Muscle of leg (tissue), 16 donors: ENCODE measurements at places on chromosomes 4 and X. TPM values are rescaled to one million over a fixed set of nuclear protein-coding genes. Genes with fewer than 3 reads are reported as not detected.

CPLX1 gene
- total RNA-seq = 0.13 TPM

PHOX2B gene
- not detected for total RNA-seq

NAA11 gene
- total RNA-seq = 0.13 TPM

ARAP2 gene
- total RNA-seq = 1.6 TPM

MAGEC3 gene
- total RNA-seq = 0.04 TPM

POU4F2 gene
- total RNA-seq = not detected

DNA sequence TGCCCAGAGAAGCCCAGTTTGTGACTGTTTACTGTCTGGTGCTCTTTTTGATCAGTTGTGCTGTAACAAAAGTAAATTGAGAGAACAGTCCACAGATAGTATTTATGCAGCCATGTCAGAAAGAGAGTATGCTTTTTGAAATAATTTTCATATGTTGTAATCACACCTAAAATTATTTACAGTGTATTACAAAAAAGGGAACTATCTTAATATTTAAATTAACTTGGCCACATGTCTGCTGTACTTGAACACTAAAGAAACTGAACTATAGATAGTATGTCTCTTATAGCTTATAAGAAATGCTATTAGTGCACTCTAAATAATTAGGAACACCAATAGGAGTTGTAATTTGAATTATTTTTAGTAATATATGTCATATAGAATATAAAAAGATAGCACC lies 30.2 kb downstream of the KIAA0232 start:
- no peaks in the 10 kb centered on the region for H3K27me3 ChIP-seq
- no peak for DNase-seq
- H3K4me3 ChIP-seq = no peak overlapping the region
- no peaks in the 10 kb centered on the region for H3K4me1 ChIP-seq
- H3K36me3 ChIP-seq = no peaks in the 10 kb centered on the region
- no peak overlapping the region for H3K27ac ChIP-seq

DNA sequence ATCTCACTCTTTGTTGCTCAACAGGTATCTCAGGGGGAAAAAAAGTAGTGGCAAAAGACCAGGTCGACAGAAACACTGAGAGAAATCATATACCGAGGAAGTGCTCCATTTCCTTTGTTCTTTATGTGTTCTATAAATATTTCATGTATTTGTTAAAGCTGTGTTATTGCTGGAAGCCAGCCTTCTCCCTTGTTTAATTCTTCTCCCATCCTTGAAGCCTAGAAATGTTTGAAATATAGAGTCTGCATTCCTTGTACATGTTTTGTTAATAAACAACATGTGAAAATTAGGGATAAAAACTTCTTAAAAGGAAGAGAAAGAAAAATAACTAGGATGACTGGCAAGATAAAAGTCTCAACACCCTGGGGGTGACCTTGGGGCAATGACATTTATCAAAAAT lies 186.2 kb downstream of the ANKRD50 start:
- peak; percentile 25 for DNase-seq
- H3K27me3 ChIP-seq = no peaks in the 10 kb centered on the region
- H3K27ac ChIP-seq = no peak overlapping the region
- no peaks in the 10 kb centered on the region for H3K4me1 ChIP-seq

DNA sequence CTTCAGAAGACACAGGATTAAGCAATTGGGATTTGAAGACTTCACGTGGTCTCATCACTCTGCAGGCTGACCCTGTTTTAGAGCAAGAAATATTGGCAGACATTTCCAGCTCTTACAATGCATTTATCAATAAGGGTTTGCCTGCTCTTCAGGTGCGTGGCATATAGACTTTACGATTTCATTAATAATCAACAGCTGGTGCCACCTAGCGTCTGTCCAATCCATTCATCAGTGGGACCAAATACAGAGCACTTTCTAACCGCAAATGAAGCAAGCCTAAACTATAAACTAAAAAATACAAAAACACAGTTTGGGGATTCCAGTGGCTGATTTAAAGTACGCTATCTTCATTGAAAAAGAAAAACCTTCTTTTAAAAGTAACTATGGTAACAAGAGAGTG lies 125.4 kb upstream of the DMD start:
- H3K4me3 ChIP-seq = no peak overlapping the region
- H3K4me1 ChIP-seq = no peaks in the 10 kb centered on the region

DNA sequence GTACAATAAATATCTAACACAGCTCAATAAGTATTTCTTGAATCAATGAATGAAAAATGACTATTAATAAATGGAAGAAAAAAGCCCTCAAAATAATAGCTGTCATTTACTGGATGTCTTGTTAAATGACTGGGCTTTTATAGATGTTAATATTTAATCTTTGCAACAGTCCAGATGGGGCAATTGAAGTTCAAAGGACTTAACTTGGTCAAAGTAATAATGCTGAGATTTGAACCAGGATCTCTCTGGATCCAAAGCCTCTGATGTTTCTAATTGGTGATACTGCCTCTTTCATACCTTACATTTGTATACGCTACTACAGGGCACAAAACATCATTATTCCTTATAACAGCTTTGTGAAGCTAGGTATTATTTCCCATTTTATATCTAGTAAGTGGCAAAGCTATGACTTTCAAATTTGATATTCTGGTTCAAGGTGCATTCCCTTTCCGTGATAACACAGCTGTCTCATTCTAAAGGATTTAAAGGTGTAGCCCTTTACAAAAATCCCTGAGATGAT lies 72.6 kb downstream of the DCK start:
- H3K27me3 ChIP-seq = no peaks in the 10 kb centered on the region
- DNase-seq = no peak
- no peak overlapping the region for H3K27ac ChIP-seq
- no peaks in the 10 kb centered on the region for H3K4me1 ChIP-seq
- no peaks in the 10 kb centered on the region for H3K36me3 ChIP-seq

DNA sequence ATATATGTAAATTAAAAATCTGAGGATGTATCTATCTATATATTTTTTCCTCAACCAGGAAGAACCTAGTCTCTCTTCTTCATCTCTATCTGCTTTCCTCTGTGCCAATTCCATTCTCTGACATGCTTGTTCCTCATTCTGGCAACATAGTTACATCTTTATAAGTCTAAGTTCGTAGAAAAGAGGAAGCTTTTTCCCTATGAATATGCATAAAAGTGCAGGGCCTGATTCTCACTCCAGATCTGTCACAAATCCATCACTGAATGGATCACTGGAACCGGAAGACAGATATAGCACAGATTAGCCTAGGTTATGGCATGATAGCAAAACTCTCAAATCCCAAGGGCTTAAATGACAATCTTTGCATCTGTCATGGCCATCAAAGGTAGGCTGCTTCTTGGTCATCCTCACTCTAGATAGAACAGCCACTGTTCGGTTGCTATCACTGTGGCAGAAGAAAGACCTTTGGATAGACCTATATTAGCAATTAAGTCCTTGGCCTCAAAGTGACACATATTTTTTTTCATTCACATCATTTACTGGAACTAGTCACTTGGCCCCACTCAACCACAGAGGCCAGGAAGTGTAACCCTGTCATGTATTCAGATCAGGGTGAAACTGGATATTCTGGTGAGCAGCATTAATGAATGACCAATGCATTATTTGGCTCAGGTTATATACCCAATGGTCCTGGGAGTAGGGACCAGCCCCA lies 22.2 kb downstream of the DTHD1 start:
- H3K27ac ChIP-seq = no peak overlapping the region
- no peaks in the 10 kb centered on the region for H3K36me3 ChIP-seq
- peak; percentile 43 for DNase-seq
- no peaks in the 10 kb centered on the region for H3K4me1 ChIP-seq
- H3K4me3 ChIP-seq = no peak overlapping the region

GRCh38 chr4:80540785-80541469 lies 205.4 kb downstream of the CFAP299 start:
- H3K4me3 ChIP-seq = no peak overlapping the region
- no peaks in the 10 kb centered on the region for H3K36me3 ChIP-seq
- no peaks in the 10 kb centered on the region for H3K4me1 ChIP-seq
- DNase-seq = no peak
- H3K27ac ChIP-seq = no peak overlapping the region

- H3K27ac ChIP-seq = no peak overlapping the region
- H3K36me3 ChIP-seq = no peaks in the 10 kb centered on the region
- no peak overlapping the region for H3K4me3 ChIP-seq
Observed at GRCh38 chrX:40501164-40501855, 79.5 kb upstream of the ATP6AP2 start.

GRCh38 chr4:98570151-98570797 lies 88.1 kb downstream of the TSPAN5 start:
- H3K4me3 ChIP-seq = no peak overlapping the region
- no peaks in the 10 kb centered on the region for H3K36me3 ChIP-seq
- no peaks in the 10 kb centered on the region for H3K27me3 ChIP-seq
- H3K27ac ChIP-seq = no peak overlapping the region

GRCh38 chrX:53089224-53089842 lies 4.6 kb upstream of the KANTR start:
- peak overlapping the region; percentile 37 for H3K4me3 ChIP-seq
- H3K27me3 ChIP-seq = peaks cover 61% of the 10 kb centered on the region
- H3K4me1 ChIP-seq = peaks cover 7% of the 10 kb centered on the region
- H3K27ac ChIP-seq = peak overlapping the region; percentile 72

GRCh38 chrX:110036162-110037033 lies 33.5 kb downstream of the TMEM164 start:
- no peak overlapping the region for H3K27ac ChIP-seq
- peaks cover 6% of the 10 kb centered on the region for H3K27me3 ChIP-seq
- H3K4me3 ChIP-seq = no peak overlapping the region
- H3K36me3 ChIP-seq = no peaks in the 10 kb centered on the region

- no peaks in the 10 kb centered on the region for H3K36me3 ChIP-seq
- no peaks in the 10 kb centered on the region for H3K4me1 ChIP-seq
- DNase-seq = no peak
- no peak overlapping the region for H3K4me3 ChIP-seq
- H3K27me3 ChIP-seq = no peaks in the 10 kb centered on the region
- no peak overlapping the region for H3K27ac ChIP-seq
Observed at GRCh38 chr4:82053396-82053795, 320.4 kb downstream of the HNRNPD start.

DNA sequence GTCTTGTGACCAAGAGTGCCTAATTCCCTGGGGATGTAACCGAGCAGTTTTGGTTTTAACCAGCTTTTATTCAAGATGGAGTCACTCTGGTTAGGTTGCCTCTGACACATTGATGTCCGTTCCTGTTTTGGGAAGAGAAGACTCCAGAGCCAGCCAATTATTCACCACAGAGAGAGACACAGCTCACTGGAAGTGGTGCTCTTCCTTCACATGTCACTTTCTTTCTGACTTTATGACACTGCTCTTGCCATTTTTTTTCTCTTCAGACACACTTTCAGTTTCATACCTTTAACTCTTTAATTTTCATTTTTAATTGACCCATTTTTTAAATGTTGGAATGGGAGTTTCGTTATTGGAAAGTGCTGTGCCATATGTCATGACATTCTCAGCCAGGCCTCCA lies 418.4 kb upstream of the FSTL5 start:
- no peak for DNase-seq
- no peaks in the 10 kb centered on the region for H3K4me1 ChIP-seq
- no peaks in the 10 kb centered on the region for H3K27me3 ChIP-seq
- no peak overlapping the region for H3K27ac ChIP-seq
- H3K4me3 ChIP-seq = no peak overlapping the region
- no peaks in the 10 kb centered on the region for H3K36me3 ChIP-seq

- H3K27me3 ChIP-seq = no peaks in the 10 kb centered on the region
- no peaks in the 10 kb centered on the region for H3K4me1 ChIP-seq
- no peak overlapping the region for H3K27ac ChIP-seq
- H3K4me3 ChIP-seq = no peak overlapping the region
Observed at GRCh38 chr4:181688432-181688831, 554.8 kb upstream of the TENM3 start.

GRCh38 chrX:20260885-20261284 lies 5.8 kb downstream of the RPS6KA3 start:
- H3K27me3 ChIP-seq = peaks cover 9% of the 10 kb centered on the region
- no peaks in the 10 kb centered on the region for H3K36me3 ChIP-seq
- no peak overlapping the region for H3K4me3 ChIP-seq
- no peak for DNase-seq
- H3K27ac ChIP-seq = no peak overlapping the region
- no peaks in the 10 kb centered on the region for H3K4me1 ChIP-seq

GRCh38 chr4:39062770-39063097 lies 702 bp downstream of the KLHL5 start:
- no peaks in the 10 kb centered on the region for H3K4me1 ChIP-seq
- no peaks in the 10 kb centered on the region for H3K27me3 ChIP-seq
- no peaks in the 10 kb centered on the region for H3K36me3 ChIP-seq
- H3K27ac ChIP-seq = no peak overlapping the region
- H3K4me3 ChIP-seq = no peak overlapping the region

DNA sequence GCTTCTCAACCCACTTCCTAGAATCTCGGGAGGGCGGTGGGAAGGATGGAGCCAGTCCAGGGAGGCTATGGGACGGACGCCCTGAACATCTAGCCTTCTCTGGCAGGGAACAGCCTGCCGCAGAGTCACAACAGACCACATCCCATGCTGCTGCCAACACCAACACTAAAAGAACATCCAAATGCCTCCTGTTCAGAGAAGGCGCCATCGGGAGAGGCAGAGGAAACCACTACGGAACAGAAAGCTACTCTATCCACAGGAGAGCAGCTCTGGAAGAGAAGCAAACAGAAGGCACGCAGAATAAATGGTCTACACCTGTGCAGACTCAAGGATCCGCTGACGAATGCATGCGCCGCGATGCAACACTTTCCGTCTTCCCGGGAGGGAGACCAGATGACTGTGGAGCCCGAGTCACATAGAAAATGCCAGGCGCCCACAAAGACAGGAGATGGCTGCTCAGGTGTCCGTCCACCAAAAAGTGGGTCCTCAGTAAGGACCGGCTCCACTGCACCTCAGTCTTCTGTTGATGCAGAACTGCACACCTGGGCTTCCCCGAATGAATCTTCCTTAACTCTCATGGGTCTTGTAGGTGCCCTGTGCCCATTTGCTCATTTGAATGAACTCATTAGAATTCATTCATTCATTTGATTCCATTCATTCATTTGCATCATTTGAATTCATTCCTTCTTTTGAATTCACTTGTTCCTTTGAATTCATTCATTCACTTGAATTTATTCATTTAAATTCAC lies 217.5 kb downstream of the DHRSX start:
- no peaks in the 10 kb centered on the region for H3K36me3 ChIP-seq
- H3K27me3 ChIP-seq = no peaks in the 10 kb centered on the region
- DNase-seq = no peak
- H3K27ac ChIP-seq = no peak overlapping the region
- no peaks in the 10 kb centered on the region for H3K4me1 ChIP-seq

DNA sequence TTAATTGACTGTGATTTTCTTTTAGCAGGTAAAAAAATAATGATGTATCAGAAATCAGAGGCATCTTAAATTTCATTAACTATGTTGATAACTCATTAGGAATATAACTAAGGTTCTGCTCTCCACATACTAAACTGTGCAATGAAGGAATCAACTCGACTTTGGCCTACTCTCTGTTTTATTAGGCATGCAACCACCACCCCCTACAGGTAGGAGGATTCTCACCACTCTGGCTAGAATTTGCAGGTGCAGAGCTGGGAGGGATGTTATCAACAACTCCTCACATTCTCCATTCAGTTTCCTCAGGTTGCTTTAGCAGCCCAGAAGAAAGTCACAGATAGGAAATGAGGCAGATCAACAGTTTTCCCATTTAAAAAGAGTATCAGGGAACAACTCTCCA lies 160.1 kb downstream of the COX18 start:
- H3K36me3 ChIP-seq = no peaks in the 10 kb centered on the region
- H3K27me3 ChIP-seq = no peaks in the 10 kb centered on the region
- no peak overlapping the region for H3K27ac ChIP-seq
- H3K4me3 ChIP-seq = no peak overlapping the region
- DNase-seq = no peak
- no peaks in the 10 kb centered on the region for H3K4me1 ChIP-seq

- peaks cover 9% of the 10 kb centered on the region for H3K4me1 ChIP-seq
- H3K36me3 ChIP-seq = no peaks in the 10 kb centered on the region
- no peaks in the 10 kb centered on the region for H3K27me3 ChIP-seq
- DNase-seq = no peak
- H3K4me3 ChIP-seq = no peak overlapping the region
Observed at GRCh38 chr4:26839016-26839415, 21.6 kb upstream of the STIM2 start.

GRCh38 chr4:68288393-68288740 lies 42.9 kb upstream of the TMPRSS11B start:
- no peak overlapping the region for H3K27ac ChIP-seq
- no peaks in the 10 kb centered on the region for H3K36me3 ChIP-seq
- H3K4me3 ChIP-seq = no peak overlapping the region
- no peaks in the 10 kb centered on the region for H3K4me1 ChIP-seq
